ENCODE measurements at places on chromosomes 6 and 20. TPM values are rescaled to one million over a fixed set of nuclear protein-coding genes. Genes with fewer than 3 reads are reported as not detected.

The SLC22A16 gene
- total RNA-seq = not detected

The PPP1R16B gene
- 13.3 TPM for total RNA-seq

The ABHD16A gene
- total RNA-seq = 49.0 TPM

The TNXB gene
- 43.8 TPM for total RNA-seq

GRCh38 chr6:56514395-56514794 lies 128.3 kb downstream of the DST start:
- H3K4me1 ChIP-seq = peaks cover 5% of the 10 kb centered on the region
- peak overlapping the region; percentile 18 for H3K27ac ChIP-seq

DNA sequence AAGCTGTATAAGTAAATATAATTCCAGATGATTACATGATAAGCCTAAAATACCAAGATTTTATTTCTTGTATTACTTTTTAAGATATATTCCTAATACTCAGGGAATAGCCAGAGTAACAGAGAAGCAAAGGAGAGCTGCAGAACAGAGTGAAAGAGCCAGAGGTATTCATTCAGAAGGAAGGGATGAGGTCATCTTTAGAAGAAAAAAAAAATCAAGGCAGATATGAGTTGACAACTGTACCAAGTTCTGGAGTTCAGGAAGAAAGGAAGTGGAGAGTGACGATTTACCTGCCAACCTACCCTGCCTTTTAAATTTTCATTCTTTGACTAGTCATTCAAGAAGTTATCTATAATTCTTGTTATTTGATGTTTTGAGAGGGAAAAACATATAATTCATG lies 28.8 kb upstream of the NHSL1 start:
- H3K36me3 ChIP-seq = no peaks in the 10 kb centered on the region
- DNase-seq = no peak
- H3K4me1 ChIP-seq = no peaks in the 10 kb centered on the region
- no peaks in the 10 kb centered on the region for H3K27me3 ChIP-seq
- peak overlapping the region; percentile 50 for H3K27ac ChIP-seq

DNA sequence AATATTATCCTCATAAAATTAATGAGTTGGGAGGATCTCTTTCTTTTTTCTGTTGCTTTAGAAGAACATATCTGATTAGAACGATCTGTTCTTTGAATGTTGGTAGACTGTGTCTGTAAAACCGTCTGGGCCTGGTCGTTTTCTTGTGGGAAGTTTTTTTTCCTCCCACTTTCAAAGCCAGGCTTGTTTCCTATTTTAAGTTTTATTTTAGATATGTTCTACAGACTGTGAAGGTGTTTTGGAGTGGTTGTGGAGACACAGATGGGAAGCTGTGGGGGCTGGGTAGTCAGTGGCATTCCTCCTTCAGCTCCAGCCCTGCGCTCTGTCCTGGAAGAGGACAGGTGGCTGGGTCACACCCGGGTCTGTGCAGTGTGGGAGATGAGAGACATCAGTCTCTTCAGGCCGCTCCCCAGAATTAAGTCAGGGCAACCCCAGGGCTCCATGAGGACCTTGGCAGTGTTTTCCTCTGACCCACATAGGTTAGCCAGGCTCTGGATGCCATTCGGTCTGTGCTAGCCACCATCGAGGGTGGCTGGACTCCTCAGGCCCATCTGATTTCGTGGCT lies 92.0 kb upstream of the SCP2D1 start:
- H3K27ac ChIP-seq = no peak overlapping the region
- H3K4me1 ChIP-seq = no peaks in the 10 kb centered on the region
- no peaks in the 10 kb centered on the region for H3K27me3 ChIP-seq
- H3K36me3 ChIP-seq = no peaks in the 10 kb centered on the region

DNA sequence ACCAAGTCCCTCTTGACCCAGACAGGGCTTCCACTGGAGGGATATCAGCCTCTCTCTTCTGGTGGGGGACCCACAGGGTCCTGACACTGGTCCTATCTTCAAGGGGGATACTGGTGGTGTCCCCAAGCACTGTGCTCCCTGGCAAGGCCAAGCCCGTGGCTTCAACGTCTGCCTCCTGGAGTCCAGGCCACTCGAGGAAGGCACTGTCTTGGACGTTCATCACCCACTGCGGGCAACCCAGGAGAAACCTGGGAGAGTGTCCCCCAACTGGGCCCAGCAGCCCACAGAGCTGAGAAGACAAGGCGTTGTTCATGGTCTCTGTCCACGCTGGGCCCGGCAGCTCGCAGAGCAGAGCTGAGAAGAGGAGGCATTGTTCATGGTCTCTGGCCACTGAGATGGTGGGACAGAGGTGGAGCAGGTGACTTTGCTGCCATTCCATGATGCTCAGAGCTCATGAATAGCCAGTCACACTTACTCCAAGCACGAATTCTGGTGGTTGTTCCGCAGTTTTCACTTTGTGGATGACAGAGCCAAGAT lies 37.5 kb upstream of the FRMD1 start:
- H3K27ac ChIP-seq = no peak overlapping the region
- H3K4me3 ChIP-seq = no peak overlapping the region
- DNase-seq = no peak
- H3K36me3 ChIP-seq = no peaks in the 10 kb centered on the region
- no peaks in the 10 kb centered on the region for H3K27me3 ChIP-seq
- H3K4me1 ChIP-seq = no peaks in the 10 kb centered on the region

DNA sequence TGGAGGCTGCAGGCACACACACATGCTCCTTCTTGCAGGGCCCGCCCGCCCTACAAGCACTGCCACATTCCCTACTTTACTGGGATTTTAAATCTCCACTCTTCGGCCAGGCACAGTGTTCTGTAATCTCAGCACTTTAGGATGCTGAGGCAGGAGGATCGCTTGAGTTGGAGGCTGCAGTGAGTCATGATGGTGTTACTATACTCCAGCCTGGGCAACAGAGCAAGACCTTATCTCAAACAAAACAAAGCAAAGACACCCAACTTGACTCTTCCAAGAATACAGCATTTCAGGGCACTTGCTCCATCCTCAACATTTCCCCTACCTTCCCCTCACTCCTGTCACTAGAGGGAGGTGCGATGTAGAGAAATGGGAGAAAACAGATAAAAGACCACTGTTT lies 194.0 kb downstream of the MYLK4 start:
- H3K4me3 ChIP-seq = no peak overlapping the region
- no peaks in the 10 kb centered on the region for H3K27me3 ChIP-seq
- H3K27ac ChIP-seq = no peak overlapping the region

GRCh38 chr6:14917109-14917910 lies 328.6 kb upstream of the JARID2 start:
- DNase-seq = no peak
- no peak overlapping the region for H3K27ac ChIP-seq
- H3K4me1 ChIP-seq = no peaks in the 10 kb centered on the region
- no peak overlapping the region for H3K4me3 ChIP-seq
- H3K36me3 ChIP-seq = no peaks in the 10 kb centered on the region
- H3K27me3 ChIP-seq = no peaks in the 10 kb centered on the region

DNA sequence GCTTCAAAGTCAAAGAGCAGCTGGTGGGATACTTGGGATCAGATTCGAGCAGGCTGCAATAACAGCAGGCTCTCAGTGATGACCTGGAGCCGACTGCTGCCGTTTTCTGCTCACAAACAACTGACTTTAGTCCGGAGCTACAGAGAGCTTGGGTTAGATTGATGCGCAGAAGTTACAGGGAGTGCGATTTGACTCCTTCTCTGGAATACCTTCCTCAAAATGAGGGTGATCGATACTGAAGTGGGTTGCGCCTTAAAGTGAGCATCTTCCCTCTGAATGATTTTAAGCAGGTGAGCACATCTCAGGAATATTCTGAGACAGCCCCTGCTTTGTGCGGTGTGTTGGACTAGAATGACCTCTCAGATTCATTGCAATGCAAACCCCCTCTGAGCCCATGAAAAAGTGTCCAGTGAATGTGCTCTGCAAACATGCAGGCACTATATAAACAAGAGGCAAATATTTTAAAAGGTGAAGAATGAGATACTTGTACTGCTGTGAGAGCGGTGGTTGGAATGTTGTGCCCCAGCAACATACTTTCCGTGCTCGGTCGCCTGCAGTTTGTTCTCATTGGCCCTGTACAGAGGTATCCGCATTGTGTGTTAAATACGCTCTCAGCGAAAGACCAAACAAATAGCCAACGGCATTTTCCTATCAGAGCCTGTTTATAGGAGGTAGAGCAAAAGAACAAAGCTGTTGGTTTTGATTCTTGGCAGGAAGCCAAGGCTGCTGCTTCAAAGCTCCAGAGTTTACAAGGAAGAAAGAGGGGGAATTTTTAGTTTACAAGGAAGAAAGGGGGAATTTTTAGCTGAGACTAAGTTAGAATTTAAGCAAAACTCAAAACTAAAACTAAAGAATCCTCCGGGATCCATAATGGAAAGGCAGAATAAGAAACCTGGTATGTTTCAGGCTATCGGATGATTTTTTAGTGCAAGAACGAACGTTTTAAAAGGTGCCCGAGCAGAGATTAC lies 67.7 kb downstream of the PHACTR2 start:
- no peaks in the 10 kb centered on the region for H3K27me3 ChIP-seq
- DNase-seq = peak; percentile 90
- H3K27ac ChIP-seq = peak overlapping the region; percentile 82
- peaks cover 52% of the 10 kb centered on the region for H3K4me1 ChIP-seq
- H3K36me3 ChIP-seq = no peaks in the 10 kb centered on the region
- H3K4me3 ChIP-seq = peak overlapping the region; percentile 17

DNA sequence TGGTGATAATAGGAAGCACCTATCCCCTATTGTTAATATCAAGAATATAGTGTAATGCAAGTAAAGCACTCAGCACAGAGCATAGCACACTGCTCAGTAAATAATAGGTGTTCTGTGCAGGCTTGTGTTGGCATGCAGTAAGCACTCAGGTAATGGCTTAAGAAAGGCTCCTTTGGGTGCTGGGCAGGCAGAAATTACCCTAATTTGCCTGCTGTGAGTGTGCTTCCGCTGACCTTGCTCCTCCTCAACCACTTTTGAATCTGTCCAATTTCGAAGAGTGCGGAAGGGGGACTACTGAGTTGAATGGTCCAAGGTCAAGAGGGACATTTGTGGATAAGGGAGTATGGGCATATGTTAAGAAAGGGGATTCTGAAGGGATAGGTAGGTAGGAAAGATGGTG lies 15.4 kb downstream of the SRSF3 start:
- peaks cover 44% of the 10 kb centered on the region for H3K4me1 ChIP-seq
- H3K4me3 ChIP-seq = no peak overlapping the region

- H3K27ac ChIP-seq = no peak overlapping the region
- H3K4me3 ChIP-seq = no peak overlapping the region
- no peaks in the 10 kb centered on the region for H3K27me3 ChIP-seq
- no peak for DNase-seq
- H3K4me1 ChIP-seq = no peaks in the 10 kb centered on the region
Measured at GRCh38 chr6:12277386-12277785, 12.8 kb upstream of the EDN1 start.

DNA sequence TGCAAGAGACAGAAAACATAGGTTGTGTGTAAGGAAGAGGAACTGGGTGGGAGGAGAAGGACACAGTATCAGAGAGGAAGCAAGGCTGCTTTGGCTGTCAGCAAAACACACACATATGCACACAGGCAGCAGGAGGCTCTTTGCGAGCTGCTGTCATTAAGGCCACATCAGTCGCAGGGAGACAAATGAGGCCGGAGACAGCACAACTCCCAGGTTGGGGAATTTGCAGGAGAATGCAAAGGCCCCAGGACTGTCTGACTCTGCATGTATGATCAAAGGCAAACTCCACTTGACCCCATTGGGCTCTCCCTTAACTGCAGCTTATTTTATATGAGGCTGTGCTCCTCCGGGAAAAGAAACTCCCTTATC lies 35.3 kb downstream of the METTL24 start:
- no peak overlapping the region for H3K4me3 ChIP-seq
- H3K27ac ChIP-seq = peak overlapping the region; percentile 57
- DNase-seq = no peak
- peaks cover 66% of the 10 kb centered on the region for H3K4me1 ChIP-seq

DNA sequence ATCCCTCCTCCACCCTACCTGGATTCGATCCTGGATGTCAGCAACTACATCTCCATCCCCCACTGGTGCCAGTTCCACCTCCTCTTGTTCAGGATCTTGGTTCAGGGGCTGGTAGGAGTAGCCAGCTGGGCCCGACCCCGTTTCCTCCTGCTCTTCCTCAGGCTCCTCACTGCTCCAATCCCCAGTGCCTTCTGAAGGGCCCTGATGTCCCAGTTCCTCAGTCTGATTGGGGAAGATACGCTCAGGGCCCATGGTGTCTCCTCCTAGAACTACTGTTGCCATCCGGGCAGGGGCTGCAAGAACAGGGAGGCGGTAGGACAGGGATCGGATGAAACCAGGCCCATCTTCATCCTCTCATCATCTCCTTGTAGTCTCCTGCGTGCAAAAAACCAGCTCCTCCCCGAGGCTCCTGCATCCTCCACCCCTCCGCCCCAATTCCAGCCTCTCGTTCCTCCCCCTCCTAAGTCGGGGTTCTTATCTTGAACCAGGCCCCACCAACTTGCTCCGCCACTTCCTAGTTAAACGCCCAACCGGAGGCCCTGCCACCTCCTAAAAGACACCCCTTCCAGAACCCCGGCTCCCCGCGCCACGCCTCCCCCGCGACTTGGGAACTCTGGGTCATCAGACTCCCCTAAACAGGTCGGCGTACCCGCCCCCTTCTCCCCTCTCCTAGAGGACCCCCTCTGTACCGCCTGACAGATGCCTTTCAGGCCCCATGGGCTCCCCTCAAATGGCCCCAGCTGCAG lies 476 bp downstream of the MEA1 start:
- peak overlapping the region; percentile 84 for H3K27ac ChIP-seq
- H3K27me3 ChIP-seq = no peaks in the 10 kb centered on the region
- H3K36me3 ChIP-seq = peaks cover 56% of the 10 kb centered on the region
- H3K4me3 ChIP-seq = peak overlapping the region; percentile 95

GRCh38 chr6:158519761-158520160 lies 40.1 kb upstream of the TMEM181 start:
- no peak overlapping the region for H3K27ac ChIP-seq
- H3K4me1 ChIP-seq = peaks cover 20% of the 10 kb centered on the region
- peaks cover 55% of the 10 kb centered on the region for H3K27me3 ChIP-seq
- no peak overlapping the region for H3K4me3 ChIP-seq
- H3K36me3 ChIP-seq = no peaks in the 10 kb centered on the region

DNA sequence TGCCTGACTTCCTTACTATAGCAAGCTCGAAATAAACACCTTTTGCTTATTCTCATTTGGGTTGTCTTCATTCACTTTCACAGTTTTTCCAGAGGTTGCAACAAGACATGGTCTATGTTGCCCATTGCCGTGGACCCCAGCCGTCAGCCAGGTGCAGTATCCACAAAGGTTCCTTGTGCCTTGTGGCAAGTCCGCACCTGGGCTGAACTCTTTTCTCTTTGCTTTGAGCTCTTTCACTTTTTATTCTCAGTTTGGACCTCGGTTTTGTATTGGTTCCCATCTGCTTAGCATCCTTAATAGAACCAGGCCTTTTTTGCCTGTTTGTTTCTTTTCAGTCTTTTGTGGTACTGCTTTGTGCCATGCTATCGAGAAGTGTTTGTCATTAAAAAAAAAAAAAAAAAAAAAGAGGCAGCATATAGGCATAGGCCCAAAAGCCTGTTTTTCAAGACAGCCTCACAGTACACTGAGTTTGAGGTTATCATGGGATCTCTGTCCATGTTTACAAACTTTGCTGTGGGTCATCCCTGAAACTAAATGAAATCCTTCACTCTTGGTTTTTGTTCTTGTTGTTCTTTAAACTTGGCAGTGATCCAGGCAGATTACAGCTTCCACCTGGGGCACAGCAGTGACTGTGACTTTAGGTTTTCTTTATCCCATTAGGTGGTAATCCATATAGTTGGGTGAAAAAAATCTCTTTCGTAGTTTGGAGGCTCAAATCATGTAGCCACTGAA lies 33.3 kb downstream of the GSTA3 start:
- no peaks in the 10 kb centered on the region for H3K36me3 ChIP-seq
- no peaks in the 10 kb centered on the region for H3K27me3 ChIP-seq
- no peaks in the 10 kb centered on the region for H3K4me1 ChIP-seq
- no peak overlapping the region for H3K4me3 ChIP-seq
- no peak overlapping the region for H3K27ac ChIP-seq

- peaks cover 89% of the 10 kb centered on the region for H3K36me3 ChIP-seq
- no peaks in the 10 kb centered on the region for H3K27me3 ChIP-seq
- no peak overlapping the region for H3K4me3 ChIP-seq
- no peak overlapping the region for H3K27ac ChIP-seq
- no peaks in the 10 kb centered on the region for H3K4me1 ChIP-seq
Measured at GRCh38 chr6:166420351-166420750, 37.6 kb upstream of the MPC1 start.
